NB4 (cell line): ENCODE measurements at places on chromosomes 12 and 14.

- DNase-seq, result no peak
Observed at GRCh38 chr12:117718141-117718540, 250.6 kb downstream of the KSR2 start.

- no peak for DNase-seq
Observed at GRCh38 chr14:79515158-79515557, 696.1 kb downstream of the DIO2 start.

- DNase-seq, result no peak
Observed at GRCh38 chr14:91927800-91928199, 19.7 kb downstream of the FBLN5 start.

GRCh38 chr12:19542606-19543005, 103.3 kb downstream of the AEBP2 start:
- DNase-seq, result no peak

DNA sequence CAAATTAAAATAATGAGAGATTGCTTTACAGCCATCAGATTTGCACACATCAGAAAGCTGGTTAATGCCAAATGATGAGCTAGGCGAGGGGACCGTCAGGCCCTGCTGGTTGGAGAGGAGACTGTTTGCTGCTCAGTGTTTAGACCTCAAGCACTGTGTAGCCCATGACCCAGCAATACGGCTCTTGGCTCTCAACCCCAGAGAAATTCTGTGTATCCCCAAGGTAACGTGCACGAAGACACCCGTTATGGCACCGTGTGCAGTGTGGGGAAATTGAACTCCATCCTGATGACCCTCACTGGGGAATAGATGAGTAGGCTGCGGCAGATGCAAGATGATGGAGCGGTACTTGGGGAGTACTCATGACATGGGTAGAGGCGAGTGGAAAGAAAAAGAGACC, 55.7 kb downstream of the EID3 start:
- DNase-seq, result no peak

- DNase-seq, result no peak
Observed at GRCh38 chr14:105204931-105205672, 24.0 kb upstream of the NUDT14 start.

GRCh38 chr12:94126067-94126466, 22.3 kb upstream of the PLXNC1 start:
- no peak for DNase-seq

GRCh38 chr12:52949413-52950331, 754 bp downstream of the KRT18 start:
- peak; percentile 79 for DNase-seq

GRCh38 chr14:24399447-24399822, 632 bp downstream of the NYNRIN start:
- no peak for DNase-seq

DNA sequence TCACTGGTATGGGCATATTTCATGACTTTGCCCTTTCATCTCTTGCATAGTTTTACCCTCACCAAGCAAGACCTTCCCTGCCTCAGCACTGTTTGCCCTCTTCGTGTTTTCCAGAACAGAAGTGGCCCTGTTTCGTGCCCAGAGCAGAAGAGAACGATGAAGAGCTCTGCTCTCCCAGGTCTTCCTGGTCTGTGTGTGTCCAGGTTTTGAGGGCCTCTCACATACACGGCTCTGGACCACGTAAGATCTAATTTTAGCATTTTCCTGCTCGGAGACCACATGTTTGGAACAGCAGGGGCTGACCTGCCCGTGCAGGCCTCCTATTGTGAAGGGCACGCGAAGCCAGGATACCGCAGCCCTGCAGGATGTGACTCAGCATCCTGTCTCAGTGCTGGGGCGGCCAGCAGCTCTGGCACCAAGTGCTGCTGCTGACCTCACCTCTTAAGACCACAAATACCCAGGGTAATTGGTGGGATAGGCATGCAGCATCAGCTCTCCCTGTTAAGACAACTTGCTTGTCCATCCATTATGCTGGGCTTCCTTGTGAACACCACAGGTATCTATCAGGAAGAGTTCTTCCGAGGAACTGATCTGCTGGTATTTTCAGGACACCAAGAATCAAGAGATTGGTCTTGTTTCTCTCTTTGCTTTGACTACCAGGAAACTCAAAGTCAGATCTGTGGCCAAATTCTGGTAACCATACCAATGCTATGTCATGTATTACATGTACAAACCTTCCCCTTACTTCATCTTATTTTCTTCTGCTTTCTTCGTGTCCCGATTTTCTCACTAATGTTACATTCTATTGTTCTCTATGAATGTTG, 19.0 kb downstream of the SSH1 start:
- peak; percentile 100 for DNase-seq

DNA sequence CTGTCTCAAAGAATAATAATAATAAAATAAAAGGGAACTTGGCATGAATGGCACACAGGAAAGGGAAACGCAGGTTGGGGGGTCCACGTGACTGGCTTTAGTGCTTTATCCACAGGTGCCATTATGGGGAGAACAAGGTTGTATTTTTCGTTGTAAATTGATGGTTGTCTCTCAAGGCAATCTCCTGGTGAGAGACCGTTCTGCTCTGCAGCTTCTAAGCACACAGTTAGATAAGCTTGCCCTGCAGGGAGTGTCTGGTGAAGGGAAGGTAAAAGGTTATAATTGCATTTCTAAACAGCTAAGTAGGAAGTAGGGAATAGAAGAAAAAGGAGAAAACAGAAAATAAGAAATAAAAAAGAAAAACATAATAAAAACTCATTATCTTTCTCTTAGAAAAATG, 69.1 kb upstream of the CPSF6 start:
- no peak for DNase-seq

DNA sequence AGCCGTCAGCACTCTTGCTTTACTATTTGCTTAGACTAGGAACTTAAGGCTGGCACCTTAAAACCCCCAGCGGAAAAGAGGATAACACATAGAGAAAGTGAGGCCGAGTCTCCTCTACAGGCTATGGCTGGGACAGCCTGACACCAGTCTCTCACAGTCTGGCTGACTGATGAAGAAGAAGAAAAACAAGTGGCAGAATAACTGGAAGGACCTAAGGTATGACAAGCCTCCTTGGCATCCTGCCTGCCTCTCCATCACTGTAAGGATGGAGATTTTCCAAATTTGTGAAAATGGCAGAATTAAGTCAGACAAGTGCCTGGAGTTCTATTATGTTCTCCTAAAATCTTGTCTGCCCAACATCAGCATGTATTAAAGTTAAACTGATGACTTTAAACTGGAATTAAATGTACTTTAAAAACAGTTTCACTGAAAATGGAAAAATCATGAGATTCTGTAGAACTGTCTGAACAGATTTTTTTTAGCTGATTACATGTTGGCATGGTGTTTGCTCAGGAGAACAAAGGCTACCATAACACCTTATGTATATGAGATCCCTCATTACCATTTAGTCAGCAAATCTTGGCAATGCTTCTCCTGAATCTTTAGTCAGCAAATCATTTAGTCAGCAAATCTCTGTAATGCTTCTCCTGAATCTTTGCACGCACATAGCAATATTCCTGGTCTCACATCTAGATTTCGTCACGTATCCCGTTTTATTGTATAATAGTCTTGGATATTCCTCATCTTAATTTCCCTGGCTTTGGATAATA, 140.3 kb upstream of the AEBP2 start:
- no peak for DNase-seq

GRCh38 chr12:127485528-127485927, 781.4 kb upstream of the TMEM132C start:
- peak; percentile 44 for DNase-seq

- DNase-seq, result no peak
Observed at GRCh38 chr12:42076976-42077375, 67.7 kb downstream of the GXYLT1 start.

GRCh38 chr14:35689000-35689460, 120.1 kb downstream of the RALGAPA1 start:
- no peak for DNase-seq

- peak; percentile 44 for DNase-seq
Observed at GRCh38 chr12:116880817-116881324, 370 bp downstream of the HRK start.

GRCh38 chr14:61438497-61438859, 117.1 kb downstream of the PRKCH start:
- DNase-seq, result no peak
